ENCODE measurements at places on chromosomes 11 and 22.

DNA sequence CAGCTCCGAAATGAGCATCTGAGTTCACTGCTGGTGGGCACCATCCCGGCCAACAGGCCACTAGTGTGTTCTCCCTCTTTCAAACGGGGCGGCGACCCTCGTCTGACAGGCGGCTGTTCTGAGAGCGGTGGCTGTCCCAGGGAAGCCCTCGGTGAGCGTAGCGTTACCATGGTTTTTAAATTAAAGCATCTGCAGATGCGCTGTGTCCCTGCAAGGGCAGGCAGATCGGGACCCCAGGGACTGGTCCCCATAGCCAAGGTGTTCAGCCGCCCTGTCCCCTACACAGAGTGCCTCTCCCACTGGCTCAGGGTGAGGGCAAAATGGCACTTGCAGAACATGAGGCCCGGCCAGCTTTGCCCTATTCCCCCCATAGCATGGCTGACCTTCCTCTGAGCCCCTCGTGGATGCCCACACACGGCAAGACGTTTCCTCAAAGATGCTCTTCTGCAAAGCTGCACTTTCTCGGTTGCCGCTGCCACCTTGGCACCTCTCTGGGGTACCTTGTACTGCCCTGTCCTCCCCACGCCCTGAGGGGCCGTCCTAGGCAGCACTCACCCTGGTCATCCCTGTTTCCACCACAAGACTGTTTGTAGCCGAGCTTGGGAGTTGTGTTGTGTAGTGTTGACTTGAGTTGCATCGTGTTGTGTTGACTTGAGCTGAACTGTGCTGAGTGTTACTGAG lies 51.9 kb upstream of the KCNQ1OT1 start:
- DNase-seq = no peak

DNA sequence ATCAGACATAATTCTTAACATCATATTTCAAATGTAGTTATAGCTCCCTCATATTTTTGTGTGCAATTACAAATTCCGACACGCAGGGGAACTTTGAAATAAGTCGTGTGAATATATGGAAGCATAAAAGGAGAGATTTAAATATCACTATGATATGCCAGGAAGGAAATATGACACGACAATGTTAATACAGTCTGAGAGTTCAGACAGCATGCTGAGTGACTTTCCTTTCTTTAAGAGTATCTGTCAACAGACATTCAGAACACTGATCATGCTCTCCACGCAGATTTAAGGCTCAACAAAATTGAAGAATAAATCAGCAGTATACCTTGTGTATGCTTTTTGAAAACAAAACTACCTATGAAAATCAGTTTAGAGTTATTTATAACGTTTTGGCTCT lies 232.6 kb upstream of the CARD18 start:
- no peak for DNase-seq

GRCh38 chr22:35995772-35996171 lies 32.9 kb downstream of the RBFOX2 start:
- no peak for DNase-seq

DNA sequence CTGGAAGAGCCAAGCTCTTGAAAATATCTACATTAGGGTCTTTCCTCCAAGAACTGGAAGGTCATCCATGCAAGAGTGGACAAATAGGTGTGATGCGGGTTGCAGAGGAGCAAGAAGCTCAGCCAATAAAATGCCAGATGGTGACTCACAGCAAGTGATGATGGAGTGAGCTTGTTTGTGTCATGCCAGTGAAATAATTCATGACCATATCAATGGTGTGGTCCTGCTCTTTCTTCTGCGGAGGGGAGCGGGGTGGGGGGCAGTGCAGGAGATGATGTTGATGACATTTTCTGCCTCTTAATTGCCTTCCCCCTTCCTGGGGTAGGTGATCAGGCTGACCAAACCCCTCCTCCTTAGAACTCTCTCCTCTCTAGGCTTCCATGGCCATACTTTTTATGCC lies 118.5 kb upstream of the TIMP3 start:
- no peak for DNase-seq

- DNase-seq = no peak
These were observed 800 bp downstream of the KCNJ5 start for GRCh38 chr11:128891913-128892398.

DNA sequence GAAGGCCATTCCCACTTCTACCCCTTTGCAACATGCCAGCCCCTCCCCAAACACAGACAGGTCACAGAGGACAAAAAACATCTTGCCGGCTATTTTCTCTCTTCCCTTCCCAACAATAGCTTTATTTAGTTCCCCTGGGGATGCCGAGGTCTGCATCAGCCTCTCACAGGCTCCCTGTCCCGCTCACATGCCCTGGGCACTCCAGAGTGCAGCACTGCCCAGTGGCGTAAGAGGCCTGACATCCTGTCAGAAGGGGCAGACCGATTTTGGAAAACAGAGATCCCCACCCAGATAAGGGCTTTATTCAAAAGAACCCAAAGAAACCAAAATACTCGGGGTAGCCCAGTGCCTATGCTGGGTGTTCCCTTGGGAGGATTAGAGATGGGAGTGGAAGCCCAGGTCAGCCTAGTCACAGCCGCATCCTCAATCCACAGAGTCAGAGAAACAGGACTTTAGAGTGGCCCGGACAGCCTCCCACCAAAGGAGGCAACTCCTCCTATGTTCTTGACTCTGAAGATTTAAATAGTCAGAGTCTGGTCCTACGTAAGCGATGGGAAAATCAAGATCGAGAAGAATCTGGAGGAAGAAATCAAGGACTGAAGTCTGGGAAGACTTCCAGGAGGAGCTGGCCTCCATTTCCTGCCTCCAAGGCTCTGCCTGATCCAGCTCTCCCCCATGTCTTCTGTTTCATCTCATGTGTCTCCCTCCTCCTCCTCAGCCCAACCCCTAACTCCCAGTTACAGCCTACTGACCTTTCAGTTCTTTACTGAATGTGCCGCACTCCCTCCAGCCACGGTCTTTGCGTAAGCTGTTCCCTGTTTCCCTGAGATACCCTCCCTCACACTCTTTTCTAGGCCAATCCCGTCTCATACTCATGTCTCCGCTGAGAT lies 129.3 kb downstream of the FBXO7 start:
- no peak for DNase-seq

DNA sequence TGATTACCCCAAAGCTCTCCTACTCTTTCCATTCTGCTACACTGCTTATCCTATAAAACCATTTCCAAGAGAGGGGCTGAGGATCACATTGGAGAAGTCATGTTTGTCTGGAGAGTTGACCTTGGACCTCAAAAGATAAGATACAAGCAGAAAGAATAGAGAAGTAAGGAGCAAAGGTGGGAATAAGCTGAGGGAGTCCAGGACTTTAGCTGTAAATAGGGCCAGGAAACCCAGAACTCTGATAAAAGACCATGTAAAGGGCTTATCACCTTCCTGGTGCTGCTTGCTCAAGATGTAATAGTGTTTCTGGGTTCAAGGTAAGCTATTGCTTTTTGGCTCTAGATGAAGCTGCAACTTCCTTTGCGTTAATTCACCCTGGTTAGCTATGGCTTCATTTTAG lies 32.8 kb upstream of the CCDC90B start:
- DNase-seq = no peak

GRCh38 chr11:86954269-86955110 lies 705 bp downstream of the FZD4 start:
- no peak for DNase-seq

- no peak for DNase-seq
These were observed 43.0 kb upstream of the PLET1 start for GRCh38 chr11:112303616-112304015.

- DNase-seq = no peak
These were observed 326.6 kb downstream of the MN1 start for GRCh38 chr22:27474711-27475547.

GRCh38 chr11:71489311-71490043 lies 36.5 kb downstream of the NADSYN1 start:
- peak; percentile 7 for DNase-seq

DNA sequence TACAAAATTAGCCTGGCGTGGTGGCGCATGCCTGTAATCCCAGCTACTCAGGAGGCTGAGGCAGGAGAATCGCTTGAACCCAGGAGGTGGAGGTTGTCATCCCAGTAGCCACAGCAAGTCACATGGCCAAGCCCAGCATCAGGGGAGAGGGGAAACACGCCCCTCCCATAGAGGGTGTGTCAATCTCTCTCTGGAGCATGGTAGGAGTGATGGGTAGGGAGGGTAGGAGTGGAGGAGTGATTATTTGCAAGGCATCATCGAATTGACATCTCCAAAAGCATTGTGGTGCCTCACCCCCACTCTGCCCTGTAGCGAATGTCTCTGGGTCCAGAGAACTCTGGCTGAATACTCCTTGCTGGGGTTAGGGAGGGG lies 6.1 kb upstream of the SSTR3 start:
- no peak for DNase-seq

DNA sequence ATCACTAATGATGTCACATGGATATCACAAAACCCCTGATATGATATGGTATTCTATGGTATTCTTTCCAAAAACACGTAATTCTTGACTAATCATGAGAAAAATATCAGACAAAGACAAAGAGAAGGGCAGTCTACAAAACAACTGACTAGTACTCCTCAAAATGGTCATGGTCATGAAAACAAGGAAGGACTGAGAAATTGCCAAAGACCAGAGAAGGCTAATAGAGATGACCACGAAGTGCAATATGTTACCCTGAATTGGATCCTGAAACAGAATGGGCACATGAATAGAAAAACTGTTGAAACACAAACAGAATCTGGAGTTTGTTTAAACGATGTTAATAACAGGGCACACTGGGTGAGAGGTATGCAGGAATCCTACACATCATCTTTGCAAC lies 10.2 kb downstream of the CKAP5 start:
- no peak for DNase-seq

- DNase-seq = no peak
These were observed 786 bp upstream of the ANKRD42 start for GRCh38 chr11:83192606-83193245.

DNA sequence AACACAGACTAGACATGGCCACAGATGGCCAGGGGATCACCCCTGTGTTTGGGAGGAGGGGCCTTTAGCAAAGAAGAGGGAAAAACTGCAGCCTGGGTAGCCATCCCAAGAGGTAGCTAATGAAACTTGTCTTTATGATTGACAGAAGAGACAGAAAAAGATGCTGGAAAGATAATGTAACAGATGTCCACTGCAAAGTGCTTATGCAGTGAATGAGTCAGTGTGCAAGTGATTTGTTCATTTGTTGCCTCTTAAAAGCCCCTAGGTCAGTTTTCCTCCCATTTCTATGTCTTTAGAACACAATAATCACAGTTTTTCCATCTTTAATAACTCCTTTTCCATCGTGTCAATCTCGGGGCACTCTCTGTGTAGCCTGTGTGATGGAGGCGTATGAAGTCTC lies 57.2 kb downstream of the INSC start:
- no peak for DNase-seq

- no peak for DNase-seq
These were observed 838 bp downstream of the BCL9L start for GRCh38 chr11:118924591-118925585.

DNA sequence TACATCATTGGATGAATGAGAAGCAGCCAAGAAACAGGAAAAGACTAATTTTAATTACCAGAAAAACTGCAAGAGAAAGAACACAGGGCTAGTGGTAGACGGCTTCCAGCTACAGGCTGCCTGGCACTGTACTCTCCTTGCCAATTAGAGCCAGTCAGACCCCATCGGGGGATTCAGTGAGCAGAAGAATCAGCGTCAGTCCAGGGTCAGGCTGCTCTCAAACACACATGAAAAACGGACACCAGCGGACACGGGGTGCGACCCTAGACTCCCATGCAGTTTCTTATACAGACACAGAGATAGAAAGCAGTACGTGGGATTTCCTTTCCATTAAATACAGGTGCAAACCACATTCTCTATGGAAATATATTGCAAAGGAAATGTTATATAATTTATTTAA lies 1.1 kb upstream of the CNTN5 start:
- DNase-seq = no peak

GRCh38 chr11:69242266-69242920 lies 51.6 kb upstream of the MYEOV start:
- DNase-seq = no peak

- DNase-seq = no peak
These were observed 21.7 kb downstream of the WNT11 start for GRCh38 chr11:76184551-76184993.

GRCh38 chr11:61150706-61151544 lies 10.3 kb downstream of the VPS37C start:
- DNase-seq = no peak

GRCh38 chr22:47034076-47034808 lies 271.8 kb downstream of the TBC1D22A start:
- DNase-seq = no peak

GRCh38 chr22:42719656-42720262 lies 911 bp downstream of the A4GALT start:
- no peak for DNase-seq

DNA sequence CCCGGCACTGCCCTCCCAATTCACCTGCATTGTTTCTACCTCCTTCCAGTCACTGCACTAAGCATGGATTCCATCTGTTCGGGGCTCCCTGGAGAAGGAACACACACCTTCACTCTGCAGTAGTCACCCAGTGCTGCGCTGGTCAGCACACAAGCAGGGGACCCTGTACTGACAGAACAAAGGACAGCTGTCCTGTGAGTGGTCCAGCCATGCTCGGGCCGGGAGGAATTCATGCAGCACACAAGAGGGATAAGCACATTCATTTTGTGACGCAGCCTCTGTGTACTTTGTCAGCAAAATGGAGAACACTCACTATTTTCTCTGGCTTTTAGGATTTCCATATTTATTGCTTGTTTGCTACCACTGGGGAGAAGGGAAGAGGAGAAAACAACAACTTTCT lies 167.3 kb downstream of the NTM start:
- no peak for DNase-seq

DNA sequence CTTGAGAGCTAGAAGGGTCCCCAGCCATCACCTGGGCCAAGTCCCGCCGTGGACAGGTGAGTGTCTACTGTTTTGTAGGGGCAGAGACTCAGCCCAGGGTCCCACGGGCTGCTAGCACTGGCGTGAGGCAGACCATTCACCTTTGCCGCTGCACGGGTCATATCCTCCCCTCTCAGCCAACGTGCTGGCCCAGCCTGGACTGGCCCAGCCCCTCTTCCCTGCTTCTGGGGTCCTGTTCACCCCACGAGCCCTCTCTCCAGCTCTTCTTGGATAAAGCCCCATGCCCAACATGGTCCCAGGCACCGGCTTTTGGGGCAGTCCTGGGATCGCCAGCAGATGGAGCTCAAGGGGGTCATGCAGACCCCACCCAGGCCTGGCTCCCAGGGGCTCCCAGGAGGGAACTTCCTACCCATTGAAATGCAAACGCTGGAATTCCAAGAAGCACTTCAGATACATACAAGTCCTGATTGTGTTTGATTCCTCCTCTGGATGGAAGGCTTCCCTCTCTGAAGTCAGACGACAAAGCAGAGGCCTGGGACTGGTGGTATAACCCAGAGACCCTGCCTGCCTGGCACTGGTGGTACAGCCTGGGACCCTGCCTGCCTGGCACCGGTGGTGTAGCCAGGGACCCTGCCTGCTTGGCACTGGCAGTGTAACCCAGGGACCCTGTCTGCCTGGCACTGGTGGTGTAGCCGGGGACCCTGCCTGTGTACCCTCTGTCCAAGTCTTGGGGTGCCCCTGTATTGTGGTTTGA lies 8.9 kb upstream of the SEPTIN5 start:
- DNase-seq = no peak

- DNase-seq = no peak
These were observed 48.0 kb downstream of the MCHR1 start for GRCh38 chr22:40727070-40727963.

Data from stimulated activated CD4-positive, alpha-beta T cell treated with anti-CD3 and anti-CD28 coated beads, Interleukin-1b, Interleukin-23, amount 100 ng/mL, for 24 hours (primary cell).